ENCODE measurements at places on chromosomes 7 and 10.

DNA sequence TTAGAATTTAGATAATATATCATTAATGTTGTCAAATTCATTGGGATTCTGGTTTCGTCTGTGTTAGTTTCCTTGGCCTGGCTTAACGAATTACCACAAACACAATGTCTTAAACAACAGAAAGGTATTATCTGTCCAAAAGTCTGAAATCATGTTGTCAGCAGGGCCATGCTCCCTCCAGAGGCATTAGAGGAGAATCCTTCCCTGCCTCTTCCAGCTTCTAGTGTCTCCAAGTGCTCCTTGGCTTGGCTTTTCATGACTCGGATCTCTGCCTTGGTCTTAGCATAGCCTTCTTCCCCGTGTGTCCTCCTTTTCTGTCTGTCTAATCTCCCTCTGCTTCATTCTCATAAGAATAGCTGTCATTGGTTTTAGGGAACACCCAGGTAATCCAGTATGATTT, 482.5 kb downstream of the SEMA3D start:
- no peak for DNase-seq

GRCh38 chr7:21939136-21939857, 6.4 kb downstream of the CDCA7L start:
- peak; percentile 74 for DNase-seq

- DNase-seq, result no peak
These were observed 25.0 kb downstream of the ABLIM1 start for GRCh38 chr10:114632869-114633715.

GRCh38 chr7:134318443-134318842, 1.7 kb upstream of the SLC35B4 start:
- DNase-seq, result no peak

DNA sequence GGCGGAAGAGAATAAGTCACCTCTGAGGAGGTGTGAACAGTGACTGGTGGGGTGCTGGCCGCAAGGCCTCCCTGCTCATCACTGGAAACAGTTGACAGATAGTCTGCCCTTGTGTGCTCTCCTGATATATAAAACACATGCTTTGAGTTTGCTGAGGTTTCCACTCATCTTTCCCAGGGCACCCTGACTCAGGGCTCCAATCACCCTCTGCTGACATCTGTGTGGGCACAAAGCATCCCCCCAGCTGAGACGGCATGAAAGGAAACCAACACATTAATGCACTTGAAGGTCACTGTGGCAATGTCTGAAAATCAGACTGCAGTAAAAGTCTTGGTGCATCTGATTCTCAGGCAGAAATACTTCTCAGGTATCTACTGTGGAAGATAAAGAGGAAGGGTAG, 49.8 kb downstream of the EPDR1 start:
- DNase-seq, result no peak

GRCh38 chr10:132417257-132417910, 20.4 kb downstream of the PWWP2B start:
- no peak for DNase-seq

- DNase-seq, result no peak
These were observed 337.9 kb downstream of the FGFR2 start for GRCh38 chr10:121260377-121260776.

DNA sequence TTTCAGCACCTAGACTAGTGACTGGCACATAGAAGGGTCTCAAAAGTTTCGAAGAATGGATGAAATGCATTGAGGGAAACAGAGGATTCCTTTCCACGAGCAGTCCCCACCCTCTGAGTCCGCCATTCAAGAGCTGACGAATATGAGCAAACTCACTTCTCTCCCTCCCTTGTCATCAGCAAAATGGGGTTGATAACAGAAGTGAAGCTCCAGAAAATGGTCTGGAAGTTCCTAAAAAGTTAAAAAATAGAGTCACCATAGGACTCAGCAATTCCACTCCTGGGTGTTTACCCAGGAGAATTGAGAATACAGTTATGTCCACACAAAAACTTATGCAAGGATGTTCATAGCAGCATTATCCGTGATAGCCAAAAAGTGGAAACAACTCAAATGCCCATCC, 25.0 kb upstream of the SRGN start:
- no peak for DNase-seq

DNA sequence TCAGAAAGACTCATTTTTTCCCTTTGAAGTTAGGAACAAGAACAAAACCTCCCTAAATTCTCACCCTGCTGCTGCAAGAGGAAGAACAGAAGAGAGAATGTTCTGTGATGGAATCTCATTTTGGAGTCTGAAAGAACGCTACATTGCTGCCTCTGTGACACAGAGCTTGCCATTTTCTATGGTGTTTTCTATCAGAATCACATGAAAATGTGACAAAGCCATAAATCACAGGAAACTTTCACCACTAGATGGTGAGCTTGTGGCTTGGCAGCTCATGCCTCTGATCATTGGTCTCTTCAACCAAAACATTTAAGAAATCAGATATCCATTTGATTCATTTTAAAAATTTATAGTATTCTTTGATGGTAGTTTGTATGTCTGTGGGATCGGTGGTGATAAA, 82.9 kb downstream of the CADPS2 start:
- DNase-seq, result no peak

DNA sequence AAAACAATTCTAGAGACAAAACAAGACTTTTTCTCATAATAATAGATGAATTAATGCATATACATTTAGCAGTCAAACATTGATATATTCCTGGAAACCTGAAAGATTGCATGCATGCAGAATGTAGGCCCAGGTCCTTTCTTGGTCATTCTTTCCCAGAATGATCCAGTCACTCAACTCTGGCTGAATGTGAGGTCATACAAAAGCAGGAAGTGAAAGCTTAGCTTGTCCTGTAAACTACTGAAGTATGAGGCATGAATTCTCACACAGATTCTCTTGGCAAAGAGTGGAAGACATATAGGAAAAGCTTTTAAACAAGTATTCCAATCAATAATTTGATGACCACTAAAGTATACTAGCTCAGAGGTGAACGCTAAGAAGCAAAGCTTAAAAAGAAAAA, 253.9 kb downstream of the PPP1R3A start:
- no peak for DNase-seq

DNA sequence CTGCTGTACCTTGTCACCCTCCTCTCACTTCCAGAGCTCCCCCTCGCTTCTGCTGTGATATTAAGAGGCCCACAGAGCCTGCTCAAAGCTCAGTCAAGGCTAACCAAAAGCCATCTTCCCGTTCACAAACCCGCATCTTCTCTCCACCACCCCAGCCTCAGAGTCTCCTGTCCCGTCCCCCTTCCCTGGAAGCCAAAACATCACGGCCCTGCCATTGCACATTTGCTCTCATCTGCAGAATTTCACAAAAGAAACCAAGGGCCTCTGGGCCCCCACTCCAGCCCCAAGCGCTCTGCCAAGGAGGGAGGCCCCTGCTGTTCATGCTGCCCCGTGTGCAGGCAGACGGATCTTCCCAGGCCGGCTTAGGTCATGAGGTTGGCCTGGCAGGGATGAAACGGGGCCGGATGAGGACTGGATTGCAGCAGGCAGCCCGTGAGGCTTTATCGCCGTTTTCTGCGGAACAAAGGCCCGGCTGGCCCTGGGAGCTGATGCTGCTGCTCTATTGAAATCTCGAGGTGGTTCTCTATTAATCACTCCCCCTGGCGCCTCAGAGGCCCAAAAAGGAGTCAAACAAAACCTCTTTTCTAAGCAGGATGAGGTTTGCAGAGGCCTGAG, 31.6 kb upstream of the FOXK1 start:
- no peak for DNase-seq

GRCh38 chr7:7235347-7235746, 53.0 kb downstream of the C1GALT1 start:
- no peak for DNase-seq

DNA sequence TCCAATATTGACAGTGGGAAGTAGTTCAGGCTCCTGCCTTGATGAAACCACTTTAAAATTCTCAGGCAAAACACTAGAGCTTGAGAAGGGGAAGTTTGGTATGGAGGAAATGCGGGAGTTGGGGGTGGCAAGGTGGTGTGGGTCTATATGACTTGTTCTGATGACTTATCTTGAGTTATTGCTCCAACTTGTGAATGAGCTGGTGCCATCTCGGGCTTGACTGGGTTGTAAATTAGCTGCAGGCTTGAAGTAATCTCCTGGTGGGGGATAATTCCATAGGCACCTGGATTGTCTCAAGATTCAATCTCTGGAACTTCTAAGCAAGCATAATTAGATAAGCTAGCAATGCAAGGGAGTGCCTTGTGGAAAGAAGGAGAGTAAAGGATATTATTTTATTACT, 29.0 kb downstream of the MRPL32 start:
- no peak for DNase-seq

GRCh38 chr7:50449501-50449880, 659 bp downstream of the FIGNL1 start:
- no peak for DNase-seq

- DNase-seq, result no peak
These were observed 177.3 kb upstream of the PHYHIPL start for GRCh38 chr10:58998924-58999713.

DNA sequence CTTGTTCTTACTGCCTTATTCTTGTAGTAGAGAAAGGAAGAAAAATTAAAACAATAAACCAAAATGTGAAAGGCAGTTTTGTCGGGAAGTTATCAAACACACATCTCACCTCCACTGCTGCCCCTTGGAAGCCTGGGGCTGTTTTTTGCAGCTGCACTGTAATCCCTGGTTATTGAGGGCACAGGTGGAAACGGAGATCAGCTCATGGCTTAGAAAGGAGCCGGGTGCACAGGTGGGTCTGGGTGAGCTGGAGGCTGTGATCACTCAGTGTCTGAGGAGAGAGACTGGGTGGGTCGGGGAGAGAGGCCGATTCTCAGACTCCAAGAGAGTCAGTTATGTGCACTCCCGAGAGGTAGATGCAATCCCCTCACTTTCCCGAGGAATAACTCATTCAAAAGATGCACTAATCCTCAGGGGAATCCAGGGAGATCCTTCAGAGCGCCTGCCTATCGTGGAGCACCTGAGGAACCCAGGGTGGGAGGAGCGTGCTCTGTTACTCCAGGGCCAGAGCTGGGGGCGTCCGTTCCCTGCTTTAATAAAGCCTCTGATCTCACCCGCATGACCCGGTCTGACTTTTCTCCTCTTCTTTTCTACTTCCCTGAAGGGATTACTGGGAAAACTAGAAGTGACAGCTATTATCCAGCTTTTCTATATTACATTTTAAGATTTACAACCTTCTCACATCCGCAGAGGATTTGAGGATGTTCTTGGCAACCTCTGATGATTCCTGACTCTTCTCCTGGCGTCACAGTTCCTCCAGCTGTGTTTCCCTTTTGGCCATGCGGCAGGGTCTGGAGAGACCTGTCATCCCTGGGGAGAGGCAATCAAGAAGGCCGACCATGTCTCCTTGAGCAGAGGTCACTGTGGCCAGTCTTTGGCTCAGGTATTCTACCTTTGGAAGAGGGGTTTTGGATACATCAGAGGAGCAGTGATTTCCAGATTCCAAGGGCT, 82.1 kb downstream of the CAMK1D start:
- DNase-seq, result no peak

- DNase-seq, result no peak
These were observed 188.4 kb upstream of the MALRD1 start for GRCh38 chr10:18860186-18860585.

GRCh38 chr7:44697136-44698045, 51.3 kb upstream of the ZMIZ2 start:
- DNase-seq, result no peak

GRCh38 chr7:143177374-143178119, 5.7 kb upstream of the TAS2R39 start:
- no peak for DNase-seq

DNA sequence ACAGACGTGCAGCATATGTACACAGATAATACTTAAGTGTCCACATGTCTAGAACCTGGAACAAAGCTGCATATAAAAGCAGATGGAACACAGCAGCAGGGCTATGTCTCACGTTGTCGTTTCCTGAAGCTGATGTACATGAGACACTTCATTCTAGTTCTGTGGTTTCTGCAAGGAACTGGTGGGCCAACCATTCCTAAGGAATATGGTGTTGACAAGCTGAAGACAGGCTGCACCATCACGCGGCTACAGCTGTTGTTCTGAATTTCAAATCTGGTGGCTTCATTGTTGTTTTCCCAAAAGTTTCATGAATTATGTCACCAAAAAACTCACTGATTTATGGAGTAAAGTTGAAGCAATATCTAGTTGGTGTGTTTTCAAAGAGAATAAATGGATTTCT, 33.7 kb downstream of the PRKAG2 start:
- no peak for DNase-seq

GRCh38 chr10:4240608-4241197, 455.7 kb upstream of the KLF6 start:
- no peak for DNase-seq

GRCh38 chr7:33716581-33717477, 188.5 kb upstream of the BMPER start:
- DNase-seq, result no peak

- DNase-seq, result no peak
These were observed 152.8 kb upstream of the TCF7L2 start for GRCh38 chr10:112797197-112797596.

GRCh38 chr7:154950960-154951359, 52.0 kb downstream of the PAXIP1 start:
- no peak for DNase-seq

- DNase-seq, result no peak
These were observed 46.3 kb upstream of the ZNF365 start for GRCh38 chr10:62327885-62328284.

DNA sequence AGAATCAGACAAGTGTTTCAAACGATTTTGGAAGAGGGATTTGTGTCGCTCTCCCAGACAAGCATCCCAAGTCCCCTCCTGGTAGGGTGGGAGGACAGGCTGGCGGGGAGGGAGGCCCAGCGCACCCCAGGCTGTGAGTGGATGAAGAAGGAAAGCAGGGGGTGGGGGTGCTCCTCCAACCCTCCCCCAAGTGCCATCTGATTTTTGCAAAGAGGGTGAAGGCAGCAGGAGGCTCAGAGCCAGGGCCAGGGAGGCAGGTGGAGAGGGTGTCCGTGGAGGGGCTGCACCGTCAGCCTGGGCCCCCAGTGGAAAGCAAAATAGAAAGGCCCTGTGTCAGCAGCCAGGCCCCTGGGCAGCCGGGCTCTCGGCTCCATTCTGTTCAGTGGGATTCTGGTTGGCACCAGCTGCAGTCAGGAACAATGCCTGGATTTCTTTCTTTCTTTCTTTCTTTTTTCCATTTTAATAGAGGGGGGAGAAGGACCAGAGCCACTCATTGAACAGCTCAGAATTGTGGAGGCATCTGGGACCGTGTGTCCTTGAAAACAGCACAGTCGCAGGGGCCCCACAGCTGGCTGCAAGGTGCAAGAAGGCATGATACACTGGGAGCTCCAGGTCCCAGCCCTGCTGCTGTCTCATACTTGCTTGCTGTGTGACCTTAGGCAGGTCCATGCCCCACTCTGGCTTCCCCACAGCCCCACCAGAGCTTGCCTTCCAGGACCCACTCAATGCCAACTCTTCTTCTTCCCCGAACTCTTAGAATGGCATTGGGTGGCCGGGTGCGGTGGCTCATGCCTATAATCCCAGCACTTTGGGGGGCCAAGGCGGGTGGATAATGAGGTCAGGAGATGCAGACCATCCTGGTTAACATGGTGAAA, 7.1 kb upstream of the ZMIZ1 start:
- DNase-seq, result no peak
